ENCODE measurements at places on chromosomes 3 and 15. TPM values are rescaled to one million over a fixed set of nuclear protein-coding genes. Genes with fewer than 3 reads are reported as not detected.

- H3K27me3 ChIP-seq = no peaks in the 10 kb centered on the region
- H3K36me3 ChIP-seq = no peaks in the 10 kb centered on the region
- no peak for DNase-seq
- H3K27ac ChIP-seq = no peak overlapping the region
- H3K4me1 ChIP-seq = no peaks in the 10 kb centered on the region
Observed at GRCh38 chr3:191070762-191071403, 128.2 kb upstream of the OSTN start.

DNA sequence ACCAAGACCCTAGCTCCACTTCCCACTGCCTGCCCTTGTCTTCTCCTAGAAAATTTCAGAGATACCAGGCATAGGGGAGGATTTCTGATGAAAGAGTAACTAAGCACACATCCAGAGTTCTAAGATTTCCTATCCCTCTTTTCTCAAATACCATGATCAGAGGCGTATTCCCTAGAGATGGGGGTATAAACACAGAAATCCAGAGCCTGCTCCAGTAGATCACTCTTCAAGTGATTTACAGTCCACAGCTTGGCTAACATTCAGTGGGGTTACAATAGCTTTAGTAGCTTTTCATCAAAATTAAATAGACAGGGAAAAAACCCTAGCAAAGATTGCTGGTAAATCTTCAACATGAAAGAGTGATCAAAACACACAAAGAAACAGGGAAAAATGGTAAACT is 800.7 kb upstream of the GRM7 start:
- no peaks in the 10 kb centered on the region for H3K4me1 ChIP-seq
- H3K27me3 ChIP-seq = no peaks in the 10 kb centered on the region
- no peaks in the 10 kb centered on the region for H3K36me3 ChIP-seq
- DNase-seq = no peak
- no peak overlapping the region for H3K4me3 ChIP-seq

DNA sequence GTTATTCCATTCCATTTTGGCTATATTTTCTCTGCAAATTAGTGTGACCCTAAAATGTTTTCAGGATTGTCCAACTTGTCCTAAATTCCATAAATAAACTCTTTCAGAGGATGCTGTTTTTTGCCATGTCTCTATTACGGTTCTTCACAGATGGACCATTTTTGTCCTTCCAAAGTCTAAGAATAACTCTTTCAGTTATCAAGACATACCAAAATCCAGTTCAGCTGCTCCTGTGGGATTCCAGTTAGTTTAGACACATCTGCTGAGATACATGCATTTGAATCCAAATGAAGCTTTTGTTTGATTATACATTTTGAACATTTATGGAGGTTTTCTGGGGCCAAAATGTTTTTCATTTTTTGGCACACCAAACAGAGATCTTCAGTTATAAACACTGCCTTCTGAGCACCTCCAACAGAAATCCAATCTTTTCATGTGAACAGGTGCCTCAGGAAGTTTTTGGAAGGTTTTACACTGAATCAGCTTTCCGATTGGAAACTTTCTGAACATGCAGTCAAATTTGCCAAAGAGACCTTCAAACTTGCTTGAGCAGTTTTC is 80.7 kb downstream of the TIGIT start:
- H3K36me3 ChIP-seq = no peaks in the 10 kb centered on the region
- H3K27ac ChIP-seq = no peak overlapping the region
- H3K4me1 ChIP-seq = peaks cover 3% of the 10 kb centered on the region
- DNase-seq = no peak
- H3K4me3 ChIP-seq = no peak overlapping the region

DNA sequence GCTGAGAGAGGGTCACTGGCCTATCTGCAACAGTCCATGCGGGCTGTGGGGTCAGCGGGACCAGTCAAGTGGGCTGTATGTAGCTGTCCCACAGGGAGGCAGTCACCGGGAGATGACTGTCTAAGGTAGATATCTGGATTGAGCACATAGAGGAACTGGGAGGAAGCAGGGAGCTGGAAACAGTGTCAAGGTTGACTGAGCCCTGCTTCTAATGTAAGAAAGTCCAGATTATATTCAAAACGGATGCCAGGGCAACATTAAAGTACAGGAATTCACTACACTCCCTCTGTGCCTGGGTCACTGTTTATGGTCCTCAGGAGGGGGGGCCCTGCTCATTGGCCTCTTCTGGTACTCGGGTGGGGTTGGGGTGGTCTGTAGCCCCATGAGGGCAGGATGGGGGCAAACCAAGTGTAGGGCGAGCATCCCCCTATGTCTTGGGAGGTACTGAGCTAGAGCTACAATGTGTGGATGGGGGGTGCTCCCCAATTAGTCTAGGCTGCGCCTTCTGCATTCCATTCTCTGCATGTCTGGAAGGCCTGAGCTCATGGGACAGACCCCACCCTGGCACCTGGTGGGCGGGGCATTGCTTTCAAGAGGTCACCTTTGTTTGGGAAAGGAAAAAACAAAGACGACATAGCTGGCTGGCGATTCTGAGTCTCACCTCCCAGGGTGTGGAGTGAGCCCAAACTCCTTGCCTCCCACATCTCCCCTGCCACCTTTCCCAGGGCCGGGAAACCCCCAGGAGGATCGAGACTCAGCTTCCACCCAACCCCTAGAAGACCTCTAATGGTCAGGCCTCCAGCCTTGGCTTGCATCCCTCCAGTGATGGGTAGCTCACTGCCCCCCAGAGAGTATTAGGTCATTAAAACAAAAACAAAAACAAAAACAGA is 45.1 kb upstream of the C15orf39 start:
- no peak overlapping the region for H3K27ac ChIP-seq
- no peak overlapping the region for H3K4me3 ChIP-seq
- H3K4me1 ChIP-seq = no peaks in the 10 kb centered on the region
- no peaks in the 10 kb centered on the region for H3K36me3 ChIP-seq
- no peak for DNase-seq
- H3K27me3 ChIP-seq = no peaks in the 10 kb centered on the region

Gene TMEM212
- not detected for total RNA-seq

Gene SPATA12
- total RNA-seq = not detected

GRCh38 chr3:94735354-94735753 is 672.5 kb downstream of the NSUN3 start:
- no peaks in the 10 kb centered on the region for H3K4me1 ChIP-seq
- H3K27me3 ChIP-seq = no peaks in the 10 kb centered on the region
- H3K4me3 ChIP-seq = no peak overlapping the region
- H3K36me3 ChIP-seq = no peaks in the 10 kb centered on the region

Gene GNAT1
- not detected for total RNA-seq

DNA sequence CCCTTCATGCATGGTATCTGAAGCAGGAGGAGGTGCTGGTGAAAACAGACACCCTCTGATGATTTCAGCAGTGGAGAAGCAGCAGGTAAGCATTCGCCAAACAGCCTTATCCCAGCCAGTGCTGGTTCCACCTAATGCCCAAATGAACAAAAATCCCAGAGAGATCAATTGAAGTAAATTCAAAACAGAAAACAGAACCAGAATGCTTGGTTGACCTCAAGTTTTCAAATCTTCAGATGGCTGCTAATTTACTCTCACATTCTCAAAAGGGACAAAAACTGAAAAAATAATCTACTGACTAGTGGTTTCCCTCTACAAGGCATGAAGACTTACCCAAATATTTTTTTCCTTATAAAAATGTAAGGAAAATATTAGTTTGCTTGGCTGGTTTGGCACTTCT is 87.0 kb upstream of the MYO5C start:
- H3K36me3 ChIP-seq = no peaks in the 10 kb centered on the region
- no peaks in the 10 kb centered on the region for H3K4me1 ChIP-seq
- DNase-seq = no peak

DNA sequence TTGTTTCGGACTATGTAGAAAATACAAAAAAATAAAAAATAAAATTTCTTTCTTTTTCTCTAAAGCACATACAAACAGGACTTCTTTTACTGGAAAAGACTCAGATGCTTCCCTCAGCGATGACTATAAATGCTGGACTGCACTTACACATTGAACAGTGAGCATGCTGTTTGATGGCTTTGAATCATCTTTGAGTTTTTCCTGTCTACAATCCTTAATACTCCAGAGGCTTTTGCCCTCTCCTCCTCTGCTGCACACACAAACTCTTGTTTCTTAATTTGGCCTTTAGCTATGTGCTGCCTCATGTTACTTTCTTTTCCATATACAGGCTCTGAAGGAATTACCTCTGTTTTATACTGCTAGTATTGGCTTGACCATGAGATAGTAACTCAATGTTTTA is 575.1 kb downstream of the EPHA3 start:
- H3K27me3 ChIP-seq = no peaks in the 10 kb centered on the region
- no peaks in the 10 kb centered on the region for H3K36me3 ChIP-seq
- no peak overlapping the region for H3K4me3 ChIP-seq
